SJCRH30 (cell line): ENCODE measurements at places on chromosomes 3 and 15. TPM values are rescaled to one million over a fixed set of nuclear protein-coding genes. Genes with fewer than 3 reads are reported as not detected.

Gene MANF
- total RNA-seq = 85.4 and 101 TPM in 2 replicates

Gene OXTR
- total RNA-seq = 1.1 and 1.7 TPM in 2 replicates

Gene P2RY1
- total RNA-seq = 1.2 and 1.5 TPM in 2 replicates

Gene TP53BP1
- 44.1 and 44.6 TPM in 2 replicates for total RNA-seq

Gene KBTBD13
- total RNA-seq = 0.08 and 0.15 TPM in 2 replicates

Gene PLSCR2
- total RNA-seq = not detected in 2 replicates

GRCh38 chr15:89521605-89522004 lies 25.2 kb upstream of the RHCG start:
- no peak for DNase-seq

GRCh38 chr3:188179006-188179966 lies 25.3 kb downstream of the LPP start:
- no peak for DNase-seq

GRCh38 chr3:61894988-61895935 lies 333.9 kb downstream of the PTPRG start:
- DNase-seq = peak; percentile 94

DNA sequence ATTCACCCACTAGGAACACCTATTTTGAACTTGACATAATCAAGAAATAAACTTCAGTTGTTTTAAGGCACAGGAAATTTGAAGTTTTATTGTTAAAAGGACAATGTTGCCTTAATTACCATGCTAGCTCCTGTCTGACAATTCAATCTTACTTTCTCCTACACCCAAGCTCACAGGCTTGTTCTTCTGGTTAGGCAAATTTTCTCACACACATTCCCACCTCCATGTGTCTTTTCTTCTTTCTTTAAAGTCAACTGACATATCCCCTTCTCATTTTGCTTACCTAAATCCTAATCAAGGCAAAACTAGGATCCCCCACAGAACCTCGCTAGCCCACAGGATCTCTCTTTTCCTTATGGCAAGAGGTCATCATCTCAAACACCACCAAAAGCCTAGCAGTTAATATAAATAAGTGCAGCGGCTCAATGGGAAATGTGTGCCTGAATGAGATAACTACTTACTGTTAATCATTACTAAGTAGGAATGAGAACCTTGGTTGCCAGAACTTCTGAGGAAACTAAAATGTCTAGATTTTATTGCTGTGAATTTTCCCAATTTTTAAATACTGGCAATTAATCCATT lies 189.3 kb downstream of the PLCH1 start:
- no peak for DNase-seq

GRCh38 chr3:57949344-57949743 lies 58.9 kb upstream of the FLNB start:
- no peak for DNase-seq

- DNase-seq = no peak
These were observed 353.9 kb downstream of the CHL1 start for GRCh38 chr3:550471-550870.

GRCh38 chr3:115616461-115616860 lies 6.8 kb upstream of the GAP43 start:
- DNase-seq = no peak

DNA sequence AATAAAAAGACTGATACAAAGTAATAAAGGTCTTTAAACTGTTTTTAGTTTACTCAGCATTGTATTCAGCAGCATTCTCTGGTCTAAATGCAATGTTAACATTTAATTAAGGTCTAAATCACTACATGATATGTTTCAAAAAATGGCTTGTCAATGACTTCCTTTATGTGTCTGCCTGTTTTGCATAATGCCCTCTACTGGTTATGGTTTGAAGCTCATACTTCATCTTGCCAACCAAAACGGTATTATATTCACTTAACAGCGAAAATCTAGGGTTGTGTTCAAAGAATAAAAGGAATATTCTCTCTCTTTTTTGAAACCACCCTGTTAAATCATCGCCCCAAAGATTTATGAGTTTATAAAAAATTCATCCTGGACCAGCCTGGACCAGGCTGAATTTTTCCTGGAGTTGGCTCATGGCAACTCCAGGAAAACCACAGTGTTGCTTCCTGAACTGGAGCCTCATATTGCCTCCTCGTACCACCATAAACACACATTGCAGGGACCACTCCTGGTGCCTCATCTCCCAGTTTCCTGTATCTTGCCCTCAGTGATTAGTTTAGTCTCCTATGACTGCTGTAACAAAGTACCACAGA lies 6.7 kb upstream of the NCEH1 start:
- no peak for DNase-seq

GRCh38 chr15:64284042-64284441 lies 71.9 kb downstream of the CSNK1G1 start:
- no peak for DNase-seq

DNA sequence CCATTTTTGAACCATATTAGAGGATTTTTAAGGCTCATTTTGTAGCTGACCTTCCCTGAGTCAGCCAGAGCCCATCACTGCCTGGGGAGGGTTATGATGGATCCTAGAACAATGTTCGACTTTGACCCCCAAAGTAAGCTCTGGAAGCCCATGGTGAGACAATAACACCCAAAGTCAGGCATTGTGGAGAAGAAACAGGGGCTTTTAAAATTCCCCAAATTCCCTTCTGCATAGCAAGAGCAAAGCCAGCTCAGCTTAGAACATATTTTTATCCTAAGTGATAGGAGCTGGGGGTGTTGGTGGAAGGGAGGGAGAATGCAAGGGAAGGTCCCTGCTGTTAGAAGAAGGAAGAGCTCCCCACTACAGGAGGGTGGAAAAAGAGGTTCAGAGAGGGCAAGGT lies 4.0 kb downstream of the ITGA11 start:
- no peak for DNase-seq

GRCh38 chr3:161291191-161291901 lies 70.2 kb downstream of the NMD3 start:
- no peak for DNase-seq
